ENCODE measurements at places on chromosomes 12 and 14.

- DNase-seq: no peak
Observed at GRCh38 chr14:68230950-68231717, 411.6 kb downstream of the RAD51B start.

- DNase-seq: no peak
Observed at GRCh38 chr12:1644534-1645438, 15.8 kb downstream of the WNT5B start.

- no peak for DNase-seq
Observed at GRCh38 chr12:69653703-69654102, 43.0 kb upstream of the LRRC10 start.

- DNase-seq: no peak
Observed at GRCh38 chr12:95051241-95051640, 22.2 kb downstream of the NR2C1 start.

GRCh38 chr12:118377884-118378470, 1.6 kb downstream of the SUDS3 start:
- DNase-seq: peak; percentile 47

- DNase-seq: no peak
Observed at GRCh38 chr12:55469291-55469690, 647 bp downstream of the OR6C70 start.

DNA sequence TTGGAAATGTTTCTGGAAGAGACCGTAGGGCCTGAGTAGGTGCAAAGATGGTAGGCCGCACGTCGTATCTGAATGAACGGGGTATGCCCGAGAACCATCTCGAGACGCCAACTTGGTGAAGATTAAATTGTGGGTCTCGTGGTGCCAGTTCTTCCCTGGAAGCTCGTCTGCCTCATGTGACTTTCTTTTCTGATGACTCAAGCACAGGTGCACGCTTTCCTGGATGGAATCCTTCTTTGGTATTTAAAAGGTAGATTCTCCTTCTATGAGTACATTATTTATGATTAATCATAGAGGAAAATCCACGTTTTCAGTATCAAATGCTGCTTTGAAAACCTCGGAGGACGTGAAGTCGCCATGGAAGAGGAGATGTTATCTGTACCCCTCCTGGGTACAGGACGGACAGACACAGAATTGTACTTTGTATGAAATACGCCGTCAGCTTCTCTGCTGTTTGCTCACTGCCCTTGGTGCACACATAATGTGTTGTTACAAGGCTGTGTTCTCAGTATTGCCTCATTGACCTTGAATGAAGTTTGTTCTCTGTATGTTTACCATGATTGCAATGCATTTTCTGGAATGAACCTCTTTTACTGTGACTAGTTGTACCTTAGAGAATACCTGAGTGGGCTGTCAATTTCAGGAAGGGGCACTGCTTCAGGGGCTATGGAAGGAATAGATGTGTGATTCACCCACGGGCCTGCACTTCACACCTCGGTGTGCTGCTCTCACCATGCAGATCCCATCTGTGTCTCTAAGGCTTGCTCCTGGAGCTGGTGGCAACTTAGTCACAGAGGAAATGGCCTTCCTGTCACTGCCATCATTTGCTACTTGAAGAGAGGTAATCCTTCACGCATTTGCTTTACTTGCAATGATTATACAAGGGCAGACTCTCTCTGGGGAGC, 137.3 kb upstream of the RTL1 start:
- DNase-seq: no peak

Data from H9 (cell line).